ENCODE measurements at places on chromosomes 4 and X.
A peak's percentile ranks its signal among the peaks of the same experiment; 100 is the strongest.

DNA sequence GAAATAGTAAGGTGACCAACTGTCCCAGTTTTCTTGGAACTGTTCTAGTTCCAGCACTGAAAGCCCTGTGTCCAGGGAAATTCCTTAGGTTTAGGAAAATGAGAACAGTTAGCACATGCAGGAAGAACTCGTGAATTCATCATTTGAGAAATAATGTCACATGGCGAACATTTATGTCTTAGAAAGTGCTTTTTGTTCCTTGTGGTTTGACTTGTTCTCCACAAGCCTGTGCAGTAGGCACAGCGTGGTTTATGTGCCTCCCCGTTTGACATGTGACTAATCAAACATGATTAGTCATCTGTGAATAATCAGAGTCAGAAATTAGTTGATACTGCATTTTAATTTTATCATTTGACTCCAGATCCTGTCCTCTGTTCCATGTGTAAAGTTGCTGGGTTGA is 556.0 kb upstream of the CPEB2 start:
- DNase-seq = peak; percentile 41

DNA sequence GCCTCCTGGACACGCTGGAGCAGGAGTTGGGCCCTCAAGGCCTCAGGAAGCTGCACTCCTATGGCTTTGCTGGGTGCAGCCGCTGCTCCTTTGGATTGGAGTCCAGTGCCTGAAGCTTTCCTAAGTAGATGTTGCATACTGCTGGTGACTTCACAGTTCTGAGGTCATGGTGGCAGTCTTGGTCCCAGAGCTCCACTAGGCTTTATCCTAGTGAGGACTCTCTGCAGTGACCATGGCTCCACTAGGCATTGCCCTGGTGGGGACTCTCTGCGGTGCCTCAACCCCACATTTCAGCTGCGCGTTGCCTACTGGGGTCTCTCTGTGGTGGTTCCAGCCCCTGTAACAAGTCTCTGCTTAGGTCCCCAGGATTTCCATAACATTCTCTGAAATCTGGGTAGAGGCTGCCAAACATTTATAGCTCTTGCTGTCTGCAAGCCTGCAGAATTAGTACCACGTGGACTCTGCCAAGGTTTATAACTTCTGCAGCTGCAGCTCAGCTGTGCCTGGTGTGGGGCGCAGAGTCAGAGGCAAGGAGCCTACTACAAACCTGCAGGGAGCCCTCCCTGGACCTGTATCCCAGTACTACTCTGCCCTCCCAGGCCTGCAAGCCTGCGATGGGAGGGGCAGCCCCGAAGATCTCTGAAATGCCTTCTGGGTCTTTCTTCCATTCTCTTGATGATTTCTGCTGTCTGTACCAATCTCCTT is 46.0 kb upstream of the NFKB1 start:
- DNase-seq = no peak

DNA sequence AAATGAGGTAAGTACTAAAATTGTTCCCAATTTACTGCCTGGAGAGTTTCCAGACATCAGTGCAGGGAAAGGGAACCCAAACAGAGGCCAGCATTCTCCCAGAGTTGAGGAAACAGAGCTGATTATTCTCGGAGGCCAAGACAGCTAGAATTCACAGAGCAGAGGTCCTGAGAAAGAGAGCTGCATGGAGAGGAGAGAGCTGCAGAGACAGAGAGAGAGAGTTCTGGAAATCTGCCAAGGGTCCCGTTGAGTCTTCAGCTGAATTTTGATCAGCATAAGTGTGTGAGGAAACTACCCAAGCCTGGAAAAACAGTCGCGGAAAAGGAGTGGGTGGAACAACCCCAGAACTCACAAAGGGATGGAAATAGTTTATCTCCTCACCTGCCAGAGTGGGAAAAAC is 43.8 kb upstream of the GPR173 start:
- no peak for DNase-seq

- DNase-seq = peak; percentile 73
Measured at GRCh38 chr4:85084371-85085094, 118.0 kb upstream of the WDFY3 start.

GRCh38 chr4:118979712-118980111 is 91.1 kb downstream of the SYNPO2 start:
- no peak for DNase-seq

DNA sequence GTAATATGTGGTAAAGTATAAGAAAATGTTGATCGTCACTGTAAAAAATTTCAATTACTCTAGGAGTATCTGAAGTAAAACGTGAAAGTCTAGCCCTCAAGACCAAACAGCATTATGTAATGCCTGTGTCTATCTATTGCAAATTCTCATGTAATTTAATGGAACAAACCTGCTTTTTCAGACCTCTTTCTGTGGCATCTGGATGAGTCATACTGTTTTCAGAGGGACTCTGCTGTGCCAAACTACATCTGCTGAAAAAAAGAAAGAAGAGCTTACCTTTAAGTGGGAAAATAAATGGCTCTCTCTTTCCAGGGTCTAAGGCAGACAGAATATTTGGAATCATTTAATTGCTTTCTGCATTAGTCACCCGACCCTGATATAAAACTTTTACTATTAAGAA is 89.8 kb upstream of the ARMCX2 start:
- DNase-seq = no peak

DNA sequence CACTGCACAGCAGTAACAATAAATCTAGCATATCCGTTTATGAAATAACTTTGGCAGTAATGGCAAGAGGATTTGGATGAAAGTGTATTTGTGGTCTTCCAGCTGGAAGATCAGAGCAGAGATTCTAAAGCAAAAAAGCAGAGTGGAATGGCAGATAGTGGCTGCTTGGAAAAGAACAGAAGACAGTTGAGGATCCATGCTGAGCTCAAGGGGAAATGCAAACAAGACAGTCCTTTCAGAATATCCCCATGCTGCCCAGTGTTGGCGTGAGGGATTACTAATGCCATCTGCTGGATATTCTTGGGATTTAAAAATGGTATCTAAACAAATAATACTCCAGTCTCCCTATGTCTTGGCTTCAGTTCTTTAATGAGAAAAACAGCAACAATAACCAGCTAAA is 629.1 kb upstream of the ATOH1 start:
- DNase-seq = peak; percentile 57

DNA sequence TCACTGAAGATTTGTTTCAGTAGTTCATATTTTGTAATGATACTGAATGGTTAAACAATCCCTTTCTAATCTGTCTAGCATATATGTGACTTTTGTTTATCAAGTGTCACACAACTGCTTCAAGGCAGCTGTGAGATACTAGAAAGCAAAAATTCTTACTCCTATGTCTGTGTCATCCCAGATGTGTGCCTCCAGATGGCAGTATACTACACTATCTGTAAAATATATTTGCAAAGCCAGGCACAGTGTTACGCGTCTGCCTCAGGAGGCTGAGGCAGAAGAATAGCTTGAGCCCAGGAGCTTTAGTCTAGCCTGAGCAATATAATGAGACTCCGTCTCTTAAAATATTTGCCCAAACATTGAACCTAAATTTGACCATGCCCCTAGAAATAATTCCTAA is 4.0 kb downstream of the NUDT10 start:
- peak; percentile 73 for DNase-seq

DNA sequence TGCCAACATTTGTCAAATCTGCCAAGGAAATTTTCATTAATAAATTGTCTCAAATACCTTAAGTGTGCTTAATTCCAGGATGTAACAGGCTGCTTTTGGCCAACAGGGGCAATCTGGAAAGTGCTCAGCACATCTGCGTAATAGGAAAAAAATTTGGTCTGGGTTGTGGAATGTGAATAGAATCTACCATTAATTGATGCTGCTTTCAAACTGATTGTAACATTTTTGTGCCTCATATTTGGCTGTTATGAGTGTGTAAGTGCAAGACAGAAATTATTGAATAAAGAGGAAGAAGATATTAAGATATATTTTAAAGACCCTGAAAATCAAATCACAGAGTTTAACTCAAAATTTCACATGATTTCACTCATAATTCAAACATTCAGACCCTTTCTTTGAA is 41.1 kb downstream of the REELD1 start:
- DNase-seq = no peak

- DNase-seq = no peak
Measured at GRCh38 chr4:68803013-68803412, 12.8 kb upstream of the UGT2B10 start.

- DNase-seq = no peak
Measured at GRCh38 chr4:83171436-83172039, 57.0 kb upstream of the PLAC8 start.

GRCh38 chrX:13285229-13285628 is 34.6 kb downstream of the ATXN3L start:
- no peak for DNase-seq

GRCh38 chr4:75786526-75786925 is 62.1 kb downstream of the USO1 start:
- DNase-seq = no peak

GRCh38 chr4:112214390-112215264 is 17.0 kb upstream of the AP1AR start:
- peak; percentile 68 for DNase-seq
